NCI-H2081 (cell line): ENCODE measurements at places on chromosomes 16 and 17.

DNA sequence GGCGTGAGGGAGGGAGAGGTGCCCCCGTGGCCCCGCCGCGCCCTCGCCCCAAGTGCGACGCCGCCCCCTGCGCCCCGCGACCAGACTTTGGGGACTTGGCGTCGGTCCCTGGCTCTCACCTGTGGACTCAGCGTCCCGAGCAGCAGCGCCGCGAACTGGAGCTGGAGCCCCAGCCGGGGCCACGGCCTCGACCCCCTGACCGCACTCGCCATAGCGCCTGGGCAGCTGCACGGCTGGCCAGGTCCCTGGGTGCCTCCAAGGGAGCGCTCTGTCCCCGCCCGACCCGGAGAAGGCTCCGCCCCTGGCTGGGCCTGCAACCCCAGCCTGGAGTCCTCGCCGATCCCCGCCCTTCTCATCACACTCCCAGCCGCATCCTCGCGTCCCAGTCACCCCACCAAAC, at the start of gene ERN2:
Gene ERN2 (minus strand): TSS at position 247 of the 400 bp plus-strand sequence. CDS start 35 bp downstream, at position 212.
- no peak for DNase-seq

DNA sequence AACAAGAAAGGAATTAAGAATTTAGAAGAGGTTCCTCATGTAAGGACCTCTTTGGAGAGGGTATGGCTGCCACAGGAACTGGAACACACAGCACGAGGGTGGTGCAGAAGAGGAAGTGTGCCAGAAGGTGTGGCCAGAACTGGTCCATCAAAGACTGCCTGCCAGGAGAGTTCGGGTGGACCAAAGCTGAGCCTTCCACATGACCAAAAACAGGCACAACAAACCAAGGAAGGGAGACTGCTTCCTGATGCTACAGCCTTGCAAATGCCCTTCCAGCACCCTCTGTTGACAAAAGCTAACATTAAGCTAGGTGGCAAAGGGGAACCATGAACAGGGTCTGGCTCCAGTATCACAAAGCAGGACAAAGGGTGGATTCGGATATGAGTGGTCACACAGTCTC, 125.8 kb upstream of the TMEM97 start:
- no peak for DNase-seq

- no peak for DNase-seq
These were observed 32.7 kb upstream of the ALDH3A1 start for GRCh38 chr17:19780846-19781245.

- DNase-seq, result no peak
These were observed 20.7 kb downstream of the MARCHF10 start for GRCh38 chr17:62787366-62787765.

DNA sequence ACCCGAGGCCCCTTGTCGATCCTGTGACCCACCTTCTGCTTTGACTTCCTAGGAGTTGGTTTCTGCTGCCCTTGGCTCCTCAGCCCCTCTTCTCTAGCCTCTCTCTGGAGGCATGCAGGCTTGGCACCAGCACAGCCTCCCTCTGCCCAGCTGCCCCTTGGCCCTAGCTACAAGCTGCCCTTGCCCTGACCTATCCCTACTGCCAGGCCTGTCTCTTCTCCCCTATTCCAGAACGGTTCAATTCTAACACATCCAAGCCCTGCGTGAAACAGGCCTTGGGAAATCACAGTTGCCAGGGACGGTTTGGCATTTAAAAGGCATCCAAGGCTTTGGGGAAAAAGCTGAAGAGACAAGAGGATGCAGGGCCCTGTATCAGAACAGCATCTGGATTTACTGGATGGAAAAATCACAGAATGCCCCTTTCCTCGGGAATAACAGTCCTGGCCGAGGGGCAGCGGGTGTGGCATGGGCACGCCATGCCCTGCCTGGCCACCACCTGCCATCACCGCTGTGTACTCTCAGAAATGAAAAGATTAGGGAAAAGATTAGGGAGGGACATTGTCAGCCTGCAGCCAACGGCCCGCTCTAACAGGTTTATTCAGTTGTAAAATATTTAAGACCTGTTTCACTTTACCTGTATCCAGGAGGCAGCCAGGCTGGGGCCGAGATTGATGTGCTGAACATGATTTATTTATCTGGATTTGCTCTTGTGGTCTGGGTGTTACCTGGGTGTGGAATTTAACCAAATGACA, 15.8 kb downstream of the RAI1 start:
- DNase-seq, result no peak

DNA sequence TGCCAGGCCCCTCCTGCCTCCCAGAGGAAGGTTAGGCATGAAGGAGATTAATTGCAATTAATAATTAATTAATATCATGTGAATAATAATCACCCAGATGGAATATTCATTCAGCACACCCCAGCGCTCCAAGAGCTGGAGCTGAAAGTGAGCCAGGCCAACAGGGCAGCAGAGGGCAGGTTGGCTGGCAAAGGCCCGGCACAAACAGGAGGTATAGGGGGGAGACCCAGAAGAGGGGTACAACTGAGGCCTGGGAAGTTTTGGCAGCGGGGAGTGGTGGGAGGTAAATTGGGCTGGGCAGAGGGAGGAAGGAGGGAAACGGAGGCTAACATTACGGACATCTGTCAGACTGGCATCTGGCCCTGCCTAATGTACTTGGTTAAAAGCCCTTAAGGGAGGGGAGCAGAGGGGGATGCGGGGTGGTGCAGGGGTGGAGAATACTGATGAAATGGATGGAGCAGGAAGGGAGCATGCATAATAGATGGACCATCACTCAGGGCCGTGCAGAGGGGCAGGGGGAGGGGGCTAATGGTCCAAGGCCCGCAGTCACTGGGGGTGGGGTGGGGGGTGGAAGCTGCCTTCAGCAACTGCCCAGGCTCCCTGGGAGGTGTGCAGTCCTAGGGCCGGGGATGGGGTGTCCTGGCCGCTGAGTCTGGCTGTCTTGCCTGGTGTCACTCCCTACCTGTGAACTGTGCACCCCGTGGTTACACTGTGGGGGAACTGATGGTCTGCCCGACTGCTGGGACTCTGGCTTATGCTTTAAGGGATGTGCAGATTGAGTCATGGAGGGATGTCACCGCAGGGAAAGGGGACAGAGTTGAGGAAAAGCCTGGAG, 1.9 kb downstream of the ADAM11 start:
- DNase-seq, result no peak

GRCh38 chr17:7922845-7923628, 6.6 kb downstream of the KCNAB3 start:
- no peak for DNase-seq

- DNase-seq, result no peak
These were observed 257.1 kb downstream of the FTO start for GRCh38 chr16:53960954-53961616.

DNA sequence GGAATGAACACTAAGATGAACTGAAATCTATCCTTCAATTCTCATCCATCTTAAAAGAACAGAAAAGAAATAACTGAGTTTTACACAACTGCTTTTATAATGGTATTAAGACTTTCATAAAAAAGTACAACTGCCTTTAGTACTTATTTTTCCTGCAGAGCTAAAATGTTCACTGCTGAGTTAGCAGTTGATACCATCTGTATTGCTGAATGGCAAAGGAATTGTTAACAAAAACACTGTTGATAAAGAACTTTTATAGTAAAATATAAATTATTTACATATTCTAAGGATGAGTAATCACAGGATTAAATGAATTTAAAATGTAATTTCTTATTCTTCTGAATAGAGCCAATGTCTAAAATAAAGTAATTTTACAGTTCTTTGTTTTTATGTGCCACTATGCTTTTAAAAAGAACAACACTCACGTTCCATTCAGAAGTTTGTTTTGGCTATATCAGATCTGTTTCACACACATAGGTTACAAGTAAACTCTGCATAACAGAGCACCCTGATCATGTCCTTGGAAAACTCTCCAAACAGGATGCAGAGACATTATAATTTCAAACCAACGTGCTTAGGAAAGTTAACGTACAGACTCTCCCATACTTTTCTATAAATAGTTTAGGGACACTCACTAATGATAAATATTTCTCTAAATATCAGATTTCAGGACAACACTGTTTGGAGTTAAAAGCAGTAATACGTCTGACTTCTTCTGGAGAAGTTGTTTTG, 151.1 kb downstream of the ITFG1 start:
- no peak for DNase-seq

DNA sequence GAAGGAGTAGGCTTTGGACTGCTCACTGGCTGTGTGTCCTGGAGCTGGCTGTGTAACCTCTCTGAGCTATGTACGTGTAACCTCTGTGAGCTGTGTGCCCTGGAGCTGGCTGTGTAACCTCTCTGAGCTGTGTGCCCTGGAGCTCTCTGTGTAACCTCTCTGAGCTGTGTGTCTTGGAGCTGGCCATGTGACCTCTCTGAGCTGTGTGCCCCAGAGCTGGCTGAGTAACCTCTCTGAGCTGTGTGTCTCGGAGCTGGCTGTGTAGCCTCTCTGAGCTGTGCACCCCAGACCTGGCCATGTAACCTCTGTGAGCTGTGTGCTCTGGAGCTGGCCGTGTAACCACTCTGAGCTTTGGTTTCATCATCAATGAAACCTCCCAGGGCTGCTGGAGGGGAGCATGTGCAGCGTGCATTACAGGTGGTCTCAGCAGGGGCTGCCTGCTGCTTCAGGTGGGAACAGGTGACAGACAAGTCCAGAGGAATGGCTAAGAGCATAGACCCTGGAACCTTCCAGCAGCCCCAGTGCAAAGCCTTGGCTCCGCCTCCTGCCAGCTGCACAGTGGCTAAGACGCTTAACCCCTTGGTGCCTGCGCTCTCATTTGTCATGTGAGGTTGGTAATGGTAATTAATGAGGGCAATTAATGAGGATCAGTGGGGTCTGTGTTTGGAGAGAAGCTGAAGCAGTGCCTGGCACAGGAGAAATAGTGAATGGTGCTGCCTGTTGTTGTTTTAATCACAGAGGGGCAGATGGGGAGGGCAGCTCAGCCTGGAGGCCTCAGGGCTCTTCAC, 86.7 kb downstream of the KATNIP start:
- DNase-seq, result no peak

- no peak for DNase-seq
These were observed 195.9 kb upstream of the CHMP6 start for GRCh38 chr17:80795754-80796153.

- DNase-seq, result no peak
These were observed 25.4 kb upstream of the NSRP1 start for GRCh38 chr17:30091121-30091670.

- no peak for DNase-seq
These were observed 411.0 kb downstream of the CPPED1 start for GRCh38 chr16:12392585-12393091.

DNA sequence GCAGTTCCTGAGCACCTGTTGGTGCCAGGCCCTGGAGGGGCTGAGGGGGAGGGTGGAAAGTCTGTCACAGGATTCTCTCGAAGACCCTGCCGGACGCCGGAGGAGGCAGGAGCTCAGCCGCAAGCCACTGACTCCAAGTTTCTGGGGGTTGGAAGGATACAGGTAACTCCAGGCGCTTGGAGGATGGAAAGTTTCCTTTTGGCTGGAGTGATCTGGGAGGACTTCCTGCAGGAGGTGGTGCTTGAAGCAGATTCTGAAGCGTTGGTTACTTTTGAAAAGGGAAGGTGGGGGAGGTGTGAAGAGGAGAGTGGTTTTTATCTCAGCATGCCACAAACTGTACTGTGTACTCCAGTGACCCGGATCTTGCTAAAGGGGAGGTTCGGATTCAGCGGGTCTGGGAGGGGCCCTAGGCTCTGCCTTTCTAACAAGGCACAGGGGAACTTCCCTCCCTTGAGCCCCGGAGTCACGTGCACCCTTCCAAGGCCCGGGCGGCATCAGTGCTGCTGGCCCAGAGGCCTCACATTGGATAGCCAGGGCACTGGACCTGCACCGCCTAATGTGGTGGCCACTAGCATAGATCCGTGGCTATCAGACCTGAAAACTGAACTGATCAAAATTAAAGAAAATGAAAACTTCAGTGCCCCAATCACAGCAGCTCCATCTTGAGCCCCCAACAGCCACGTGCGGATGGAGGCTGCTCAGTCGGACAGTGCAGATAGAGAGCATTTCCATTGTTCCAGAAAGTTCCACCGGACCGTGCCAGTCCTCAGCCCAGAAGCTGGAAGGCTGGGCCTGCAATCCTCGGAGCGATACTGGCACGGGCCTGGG, 42.2 kb upstream of the GSE1 start:
- DNase-seq, result no peak

DNA sequence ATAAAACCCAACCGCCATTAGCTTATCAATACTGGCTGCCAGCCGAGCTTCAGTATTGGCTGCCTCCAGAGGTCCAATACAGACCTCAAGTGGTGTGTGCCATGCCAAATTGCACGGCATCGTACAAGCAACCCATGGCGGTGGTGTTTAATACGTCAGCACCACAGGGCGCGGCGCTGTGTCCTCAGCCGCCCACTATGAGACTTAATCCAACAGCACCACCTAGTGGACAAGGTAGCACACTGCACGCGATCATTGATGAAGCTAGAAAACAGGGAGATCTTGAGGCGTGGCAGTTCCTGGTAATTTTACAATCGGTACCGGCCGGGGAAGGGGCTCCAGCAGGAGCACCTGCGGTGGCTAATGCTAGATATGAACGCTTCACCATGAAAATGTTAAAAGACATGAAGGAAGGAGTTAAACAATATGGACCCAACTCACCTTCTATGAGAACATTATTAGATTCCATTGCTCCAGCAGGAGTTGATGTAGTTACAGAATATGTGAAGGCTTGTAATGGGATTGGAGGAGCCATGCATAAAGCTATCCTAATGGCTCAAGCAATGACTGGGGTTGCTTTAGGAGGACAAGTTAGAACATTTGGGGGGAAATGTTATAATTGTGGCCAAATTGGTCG, 15.4 kb downstream of the FLYWCH1 start:
- peak; percentile 82 for DNase-seq

- DNase-seq, result peak; percentile 27
These were observed 1.2 kb upstream of the CBX4 start for GRCh38 chr17:79840269-79840988.

DNA sequence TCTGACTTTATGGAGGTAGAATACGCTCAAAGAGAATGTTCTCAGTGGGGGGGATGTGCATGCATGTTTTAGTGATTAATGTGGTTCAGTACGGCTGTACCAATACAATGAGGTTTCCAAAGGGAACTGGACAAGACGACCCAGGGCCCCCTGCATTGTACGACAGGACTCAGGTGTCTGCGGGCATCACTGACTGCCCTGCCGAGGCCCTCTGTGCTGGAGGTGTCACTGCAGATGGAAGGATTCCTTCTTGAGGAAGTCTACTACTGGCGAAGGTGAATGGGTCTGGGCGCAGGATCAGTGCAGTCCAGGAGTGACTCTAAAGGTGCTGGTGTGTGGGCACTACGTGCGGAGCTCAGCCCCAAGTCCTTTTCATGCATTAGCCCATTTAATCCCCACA, 3.5 kb upstream of the LGALS9 start:
- no peak for DNase-seq

DNA sequence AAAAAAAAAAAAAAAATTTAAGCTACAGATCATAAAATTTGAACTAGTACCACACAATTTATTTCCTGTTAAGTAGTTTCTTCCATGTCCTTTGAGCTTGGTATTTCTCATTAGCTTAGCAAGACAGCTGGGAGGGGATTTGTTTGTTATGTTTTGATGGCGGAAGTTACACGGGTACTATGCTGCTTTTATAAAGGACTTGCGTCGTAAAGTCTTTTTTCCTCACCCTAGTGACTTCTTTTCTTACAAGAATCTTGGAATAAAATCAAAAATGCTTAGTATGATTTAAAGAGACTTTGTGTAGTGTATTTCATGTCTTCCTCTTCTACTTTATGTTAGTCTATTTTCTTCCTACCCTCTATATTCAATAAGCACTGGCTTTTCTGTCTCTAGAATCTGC, 89.1 kb downstream of the NLK start:
- no peak for DNase-seq
